ENCODE measurements at places on chromosomes 4 and X.

DNA sequence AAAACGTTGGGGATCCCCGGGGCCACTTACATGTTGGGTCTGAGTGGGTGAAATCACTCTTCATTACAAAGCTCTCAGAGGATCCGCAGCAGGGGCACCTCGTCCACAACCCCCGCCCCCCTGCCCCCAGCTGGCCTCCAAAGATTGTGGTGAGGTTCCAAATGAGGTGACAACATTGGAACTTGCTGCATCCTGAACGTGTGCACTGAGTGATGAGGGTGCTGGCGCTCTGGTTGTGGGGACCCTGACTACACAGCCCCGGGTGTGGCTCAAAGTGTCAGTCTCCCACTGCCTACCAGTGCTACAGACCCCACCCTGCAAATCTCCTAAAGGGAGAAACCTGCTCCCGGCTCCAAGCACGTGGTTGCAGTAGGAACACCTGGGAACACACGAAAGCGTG is 111.9 kb downstream of the PHKA2 start:
- no peak for DNase-seq

DNA sequence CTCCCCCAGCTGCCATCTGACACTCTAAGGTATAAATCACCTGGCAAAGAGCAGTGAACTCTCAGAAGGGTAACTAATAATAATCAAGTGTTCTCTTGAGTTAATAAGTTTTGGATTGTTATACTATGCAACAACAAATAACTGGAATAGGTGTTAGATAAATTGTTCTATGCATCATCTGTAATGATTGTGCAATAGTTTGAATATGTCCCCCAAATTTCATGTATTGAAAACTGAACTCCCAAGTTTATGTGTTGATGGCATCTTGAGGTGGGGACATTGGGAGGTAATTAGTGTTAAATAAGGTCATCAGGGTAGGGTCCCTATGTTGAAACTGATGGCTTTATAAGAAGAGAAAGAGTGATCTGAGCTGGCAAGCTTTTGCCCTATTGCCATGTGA is 272.7 kb upstream of the TAPT1 start:
- DNase-seq, result no peak

DNA sequence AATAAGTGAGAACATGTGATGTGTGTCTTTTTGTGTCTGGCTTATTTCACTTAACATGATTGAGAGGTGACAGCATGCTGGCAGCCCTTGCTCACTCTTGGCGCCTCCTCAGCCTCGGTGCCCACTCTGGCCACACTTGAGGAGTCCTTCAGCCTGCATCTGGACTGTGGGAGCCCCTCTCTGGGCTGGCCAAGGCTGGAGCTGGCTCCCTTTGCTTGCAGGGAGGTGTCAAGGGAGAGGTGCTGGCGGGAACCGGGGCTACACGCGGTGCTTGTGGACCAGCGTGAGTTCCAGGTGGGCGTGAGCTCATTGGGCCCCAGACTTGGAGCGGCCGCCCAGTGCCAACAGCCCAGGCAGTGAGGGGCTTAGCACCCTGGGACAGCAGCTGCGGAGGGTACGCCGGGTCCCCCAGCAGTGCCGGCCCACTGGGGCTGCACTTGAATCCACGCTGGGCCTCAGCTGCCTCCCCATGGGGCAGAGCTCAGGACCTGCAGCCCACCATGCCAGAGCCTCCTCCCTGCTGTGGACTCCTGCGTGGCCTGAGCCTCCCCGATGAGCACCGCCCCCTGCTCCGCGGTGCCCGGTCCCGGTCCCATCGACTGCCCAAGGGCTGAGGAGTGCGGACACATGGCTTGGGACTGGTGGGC is 658.6 kb downstream of the GRXCR1 start:
- no peak for DNase-seq

DNA sequence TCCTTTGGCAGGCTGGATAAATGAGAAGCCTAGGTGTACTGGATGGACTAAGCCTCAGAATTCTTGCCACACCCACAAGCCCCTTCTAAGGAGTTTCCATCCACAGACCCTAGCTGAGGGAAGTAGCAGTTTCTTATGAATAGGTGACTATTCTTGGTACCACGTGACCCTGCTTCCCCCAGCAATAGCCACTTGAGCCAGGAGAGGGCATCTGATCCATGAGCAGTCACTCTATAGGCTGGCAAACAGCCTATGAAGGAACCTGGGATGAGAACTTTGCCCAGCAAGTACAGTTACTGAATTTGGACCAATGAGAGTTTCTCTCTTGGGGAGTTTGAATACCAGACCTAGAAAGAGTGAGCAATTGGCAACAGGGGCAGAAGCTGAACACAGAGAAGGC is 84.0 kb downstream of the RTL9 start:
- DNase-seq, result peak; percentile 45

DNA sequence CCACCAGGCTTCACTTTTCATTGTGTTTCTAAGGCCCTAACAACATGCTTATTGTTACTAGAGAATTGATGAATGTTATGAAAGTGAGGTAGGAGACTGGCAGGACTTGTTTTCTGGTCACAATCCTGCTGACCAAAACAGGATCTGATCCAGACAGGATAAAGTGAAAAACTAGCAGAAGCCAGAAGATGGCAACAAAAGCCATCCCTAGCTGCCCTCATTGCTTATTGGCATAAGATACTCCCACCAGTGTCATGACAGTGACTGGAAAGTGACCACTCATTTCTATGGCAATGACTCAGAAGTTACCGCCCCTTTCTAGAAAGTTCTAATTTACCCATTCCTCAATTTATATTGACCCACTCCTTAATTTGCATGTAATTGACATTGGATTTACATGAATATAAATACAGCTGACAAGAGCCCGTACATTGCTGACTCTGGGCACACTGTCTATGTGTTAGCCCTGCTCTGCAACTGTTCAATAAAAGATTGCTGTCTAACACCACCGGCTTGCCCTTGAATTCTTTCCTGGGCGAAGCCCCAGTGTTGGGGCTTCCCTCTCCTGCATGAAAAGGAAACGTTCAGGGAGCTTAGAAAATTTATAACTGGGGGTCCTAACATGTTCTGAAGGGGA is 30.0 kb upstream of the FGG start:
- DNase-seq, result no peak

- DNase-seq, result no peak
Observed at GRCh38 chrX:29477878-29478277, 737.5 kb upstream of the MAGEB2 start.

DNA sequence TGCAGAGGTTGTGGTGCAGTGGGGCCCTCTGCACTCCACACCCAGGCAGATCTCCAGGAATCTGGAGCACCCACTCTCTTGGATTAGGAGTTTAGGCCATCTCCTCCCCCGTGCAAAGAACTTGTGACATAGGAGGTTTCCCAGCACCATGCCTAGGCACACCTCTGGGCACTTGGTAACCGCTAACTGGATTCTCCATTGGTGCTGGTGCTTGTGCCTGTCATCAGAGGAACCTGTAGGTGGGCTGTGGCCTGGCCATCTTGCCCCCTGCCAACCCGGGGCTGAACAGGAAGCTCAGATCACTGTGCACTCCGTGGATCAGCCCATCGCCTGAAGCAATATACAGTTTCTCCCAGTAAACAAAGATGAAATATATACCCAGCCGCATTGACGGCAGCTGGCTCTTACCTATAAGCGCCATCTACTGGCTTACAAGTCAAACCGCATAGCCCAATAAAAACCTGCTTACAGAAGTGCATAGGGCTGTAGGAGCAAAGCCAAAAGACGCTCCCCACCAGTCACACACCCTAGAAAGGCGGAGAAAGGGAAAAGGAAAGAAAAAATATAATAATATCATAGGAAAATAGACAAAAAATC is 19.1 kb upstream of the TEX13B start:
- DNase-seq, result peak; percentile 59

DNA sequence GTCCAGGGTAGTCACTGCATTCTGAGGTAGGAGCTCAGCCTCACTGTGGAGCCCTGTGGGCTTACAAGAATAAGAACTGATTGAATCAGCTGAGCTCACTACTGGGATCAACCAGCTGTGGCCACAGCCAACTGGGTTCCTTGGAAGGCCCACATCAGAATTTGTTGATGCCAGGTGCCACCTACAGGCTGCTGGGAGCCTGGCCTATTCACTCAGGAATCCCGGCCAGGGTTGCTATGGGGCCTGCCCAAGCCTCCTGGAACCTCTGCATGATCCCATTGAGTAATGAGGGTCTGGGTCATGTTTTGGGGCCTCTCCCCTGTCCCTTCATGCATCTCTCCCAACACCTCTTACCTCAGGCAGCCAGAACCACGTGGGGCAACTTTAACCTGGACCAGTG is 53.9 kb upstream of the KIAA1210 start:
- peak; percentile 8 for DNase-seq

GRCh38 chrX:15358533-15358932 is 23.2 kb upstream of the PIGA start:
- no peak for DNase-seq

- no peak for DNase-seq
Observed at GRCh38 chr4:45701621-45702020, 422.2 kb downstream of the GABRG1 start.

DNA sequence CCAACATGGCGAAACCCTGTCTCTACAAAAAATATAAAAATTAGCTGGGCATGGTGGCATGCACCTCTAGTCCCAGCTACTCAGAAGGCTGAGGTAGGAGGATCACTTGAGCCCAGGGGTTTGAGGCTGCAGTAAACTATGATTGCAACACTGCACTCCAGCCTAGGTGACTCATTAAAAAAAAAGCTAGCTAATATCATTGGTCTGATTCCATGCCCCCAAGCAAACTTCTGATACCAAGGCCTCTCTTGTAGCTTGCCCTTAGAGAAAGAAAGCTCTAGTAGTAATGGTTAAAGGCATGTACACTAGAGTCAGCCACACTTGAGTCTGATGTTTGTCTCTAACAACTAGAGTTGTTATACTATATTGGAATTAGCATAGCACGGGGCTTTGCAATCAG is 32.6 kb upstream of the PHF8 start:
- DNase-seq, result peak; percentile 28

GRCh38 chr4:81541161-81541945 is 69.6 kb upstream of the RASGEF1B start:
- no peak for DNase-seq

GRCh38 chr4:128380306-128380705 is 92.7 kb upstream of the PGRMC2 start:
- no peak for DNase-seq

DNA sequence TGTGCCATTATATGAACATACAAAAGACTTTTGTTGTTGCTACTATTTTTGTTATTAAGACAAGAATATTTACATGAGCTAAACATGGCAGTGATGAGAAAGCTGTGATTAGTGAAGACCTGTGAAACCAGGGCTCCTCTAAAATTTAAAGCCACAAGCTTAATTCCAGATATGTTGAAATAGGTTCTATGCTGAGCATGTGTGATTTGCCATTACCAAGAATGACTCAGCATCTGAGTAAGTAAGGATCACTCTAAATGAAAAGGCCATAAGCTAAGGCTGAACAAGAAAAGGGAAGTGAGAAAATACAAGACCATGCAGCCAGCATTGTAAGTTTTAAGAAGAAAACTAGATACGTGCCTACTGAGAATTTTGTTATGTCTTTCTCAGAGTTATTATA is 75.9 kb upstream of the CAMK2D start:
- DNase-seq, result peak; percentile 91

- peak; percentile 54 for DNase-seq
Observed at GRCh38 chr4:118348886-118349285, 3.9 kb downstream of the PRSS12 start.

GRCh38 chr4:134539729-134540231 is 338.2 kb upstream of the PABPC4L start:
- no peak for DNase-seq

DNA sequence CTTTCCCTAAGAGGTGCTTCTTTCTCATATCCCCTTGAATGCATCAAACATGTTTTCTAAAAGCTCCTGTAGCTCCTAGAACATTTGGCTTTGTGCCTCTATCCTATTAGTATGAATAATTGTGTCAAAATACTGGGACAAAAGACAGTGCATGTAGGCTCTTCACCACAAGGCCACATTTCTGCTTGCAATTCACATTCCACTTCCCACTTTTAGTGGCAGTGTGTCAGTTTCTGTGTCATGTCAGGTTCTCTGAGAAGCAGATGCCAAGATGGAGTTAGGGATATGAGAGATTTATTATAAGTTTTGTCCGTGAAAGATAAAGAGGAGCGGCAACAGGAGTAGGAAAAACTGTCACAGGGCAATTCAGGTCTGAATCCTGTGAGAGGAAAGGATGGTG is 61.3 kb upstream of the GPRIN3 start:
- no peak for DNase-seq

DNA sequence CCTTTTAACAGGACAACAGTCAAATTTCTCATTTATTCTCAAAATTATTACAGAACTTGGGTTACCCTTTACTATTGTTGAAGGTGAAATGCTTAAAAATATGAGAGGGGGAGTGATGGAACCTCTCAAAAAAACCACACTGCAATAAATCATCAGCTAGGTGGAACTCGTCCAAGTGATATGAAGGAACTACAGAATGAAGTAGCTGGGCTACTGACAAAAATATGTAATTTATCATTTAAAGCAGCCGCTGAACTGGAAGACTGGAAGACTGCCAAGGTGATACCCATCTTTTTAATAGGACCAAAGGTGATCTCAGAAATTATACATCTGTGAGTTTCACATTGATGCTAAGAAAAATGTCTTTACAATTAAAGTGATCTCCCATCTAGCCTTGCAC is 597.7 kb upstream of the TENM3 start:
- DNase-seq, result no peak

- DNase-seq, result peak; percentile 72
Observed at GRCh38 chrX:66162331-66162822, 1.7 kb upstream of the HEPH start.

DNA sequence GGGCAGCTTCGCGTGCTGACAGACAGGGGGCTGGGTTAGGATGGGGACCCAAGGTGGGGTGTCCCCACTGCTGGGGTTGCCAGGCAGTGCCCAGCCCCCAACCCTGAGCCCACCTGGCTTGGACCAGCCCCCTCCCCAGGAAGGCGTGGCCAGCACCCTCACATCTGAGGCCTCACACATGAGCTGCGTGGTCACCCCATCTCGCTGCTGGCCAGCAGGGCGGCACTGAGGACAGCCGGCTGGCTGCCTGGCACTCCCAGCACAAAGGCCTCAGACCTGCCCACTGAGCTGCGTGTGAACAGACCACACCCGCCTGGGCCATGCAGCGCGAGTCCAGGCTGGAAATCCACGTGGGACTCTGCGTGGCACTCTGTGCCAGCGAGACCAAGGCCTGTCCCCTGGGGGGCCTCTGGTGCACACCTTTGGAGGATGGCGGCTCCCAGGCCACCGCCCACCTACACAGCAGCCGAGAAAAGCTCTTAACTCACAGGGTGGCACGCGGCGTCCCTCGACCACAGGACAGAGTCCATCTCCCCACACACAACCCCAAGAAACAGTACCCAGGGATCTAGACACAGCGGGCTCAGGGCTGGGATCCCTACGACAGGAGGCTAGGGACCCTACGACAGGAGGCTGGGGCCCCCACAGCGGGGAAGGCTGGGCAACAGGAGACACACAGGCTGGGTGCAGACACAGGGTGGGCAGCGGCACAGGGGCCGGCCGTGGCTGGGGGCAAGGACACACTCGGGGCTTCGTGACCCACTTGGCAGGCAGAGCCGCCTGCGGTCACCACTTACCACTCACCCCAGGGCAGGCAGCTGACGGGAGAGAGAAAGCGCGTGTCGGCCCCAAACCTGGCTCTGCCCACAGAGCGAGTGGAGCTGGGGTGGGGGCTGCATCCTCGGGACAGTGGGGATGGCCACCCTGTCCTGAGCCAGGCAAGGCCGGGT is 9.8 kb downstream of the DGKQ start:
- no peak for DNase-seq

GRCh38 chr4:142840516-142841123 is 5.5 kb downstream of the INPP4B start:
- DNase-seq, result peak; percentile 12

- peak; percentile 59 for DNase-seq
Observed at GRCh38 chr4:73707269-73707875, 33.0 kb upstream of the CXCL8 start.
